ENCODE measurements at places on chromosomes 12 and 14. TPM values are rescaled to one million over a fixed set of nuclear protein-coding genes. Genes with fewer than 3 reads are reported as not detected.

IL22 gene
- total RNA-seq: not detected

DNA sequence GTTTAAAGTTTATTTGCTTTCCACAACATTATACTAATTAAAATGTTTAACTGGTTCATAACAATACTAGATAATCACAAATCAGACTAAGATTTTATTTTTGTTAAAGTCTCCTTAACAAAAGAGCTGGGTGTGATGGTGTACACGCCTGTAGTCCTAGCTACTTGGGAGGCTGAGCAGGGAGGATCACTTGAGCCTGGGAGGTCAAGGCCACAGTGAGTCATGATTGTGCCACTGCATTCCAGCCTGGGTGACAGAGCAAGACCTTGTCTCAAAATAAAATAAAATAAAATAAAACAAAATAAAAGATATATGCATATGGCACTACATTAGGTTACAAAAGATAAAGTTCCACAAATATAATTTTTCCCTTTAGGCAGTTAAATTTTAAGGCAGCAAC lies 5.6 kb downstream of the MIS18BP1 start:
- DNase-seq: no peak

- DNase-seq: no peak
Observed at GRCh38 chr12:23731493-23731892, 218.0 kb downstream of the SOX5 start.

DNA sequence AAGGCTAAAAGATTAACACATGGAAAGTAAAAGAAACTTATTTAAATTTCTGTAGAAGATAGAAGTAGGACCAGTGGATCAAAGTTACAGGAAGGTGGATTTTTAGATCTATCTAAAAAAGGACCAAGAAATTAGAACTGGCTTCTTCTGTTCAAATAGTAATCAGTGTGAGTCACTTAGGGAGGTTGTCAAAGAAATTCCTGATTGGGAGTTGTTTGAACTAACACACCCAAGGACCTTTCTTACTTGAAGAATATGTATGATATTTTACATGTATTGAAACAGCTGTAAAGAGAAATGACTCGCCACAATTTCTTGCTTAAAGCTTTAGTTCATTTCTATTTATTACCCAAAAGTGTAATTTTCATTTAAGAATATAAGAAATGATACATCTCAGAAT lies 256.9 kb downstream of the RAD51B start:
- peak; percentile 73 for DNase-seq

GRCh38 chr12:52264435-52264825 lies 10.0 kb upstream of the KRT86 start:
- DNase-seq: no peak

GRCh38 chr12:40312982-40313576 lies 88.3 kb downstream of the LRRK2 start:
- peak; percentile 38 for DNase-seq

Measured in PC-3 (cell line).